H4 (cell line): ENCODE measurements at places on chromosomes 1 and 21. TPM values are rescaled to one million over a fixed set of nuclear protein-coding genes. Genes with fewer than 3 reads are reported as not detected.

DNA sequence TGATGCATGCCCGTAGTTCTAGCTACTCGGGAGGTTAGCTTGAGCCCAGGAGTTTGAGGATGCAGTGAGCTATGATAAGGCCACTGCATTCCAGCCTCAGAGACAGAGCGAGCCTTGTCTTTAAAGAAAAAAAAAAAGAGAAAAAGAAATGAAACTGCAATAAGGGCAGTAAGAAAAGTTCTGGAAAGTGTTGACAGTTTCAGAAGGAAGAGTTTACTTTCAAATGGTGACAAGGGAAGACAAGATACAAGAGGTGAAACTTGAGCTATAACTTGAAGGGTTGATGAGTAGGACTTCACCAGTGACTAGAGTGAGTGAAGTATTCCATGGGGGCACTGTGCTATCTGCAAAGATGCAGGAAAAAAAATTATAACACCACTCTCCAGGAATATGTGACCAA, 125.0 kb downstream of the AKT3 start:
- no peak for DNase-seq

DNA sequence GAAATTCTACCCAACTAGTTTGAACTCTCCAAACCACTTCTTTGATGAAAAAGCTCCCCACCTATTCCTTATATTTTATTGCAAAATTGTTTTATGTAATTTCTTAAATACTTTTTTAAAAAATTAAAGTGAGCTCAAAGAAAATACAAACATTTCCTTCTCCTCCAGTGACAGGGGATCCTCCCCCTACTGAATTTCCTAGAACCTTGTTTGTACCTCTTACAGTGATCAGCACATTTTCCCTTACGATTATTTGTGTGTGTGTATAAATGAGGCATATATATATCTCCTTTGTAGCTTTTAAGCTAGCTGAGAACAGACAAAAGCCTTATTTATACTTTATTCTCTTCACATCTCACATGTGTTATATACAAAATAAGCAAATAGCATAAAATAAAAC, 44.4 kb downstream of the VAV3 start:
- DNase-seq: no peak

GRCh38 chr1:2981981-2982614, 39.2 kb upstream of the ACTRT2 start:
- no peak for DNase-seq

DNA sequence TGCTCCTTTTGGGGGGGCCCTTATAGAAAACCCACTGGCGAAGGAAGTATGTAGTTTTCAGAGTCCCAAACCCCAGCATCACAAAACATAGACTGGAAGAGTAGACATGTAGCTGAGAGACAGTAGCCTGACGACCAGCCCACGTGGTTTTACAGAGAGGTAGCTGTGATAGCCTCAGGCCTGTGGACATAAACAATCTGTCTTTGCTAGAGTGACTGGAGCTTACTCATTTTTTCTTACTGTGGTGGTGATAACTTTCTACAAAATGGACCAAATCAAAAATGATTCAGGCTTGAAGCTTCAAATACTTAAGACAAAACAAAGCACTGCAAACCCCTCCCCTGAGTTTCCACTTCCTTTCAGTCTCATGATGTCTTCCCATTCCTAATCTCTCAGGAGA, 497.0 kb downstream of the RWDD3 start:
- DNase-seq: peak; percentile 2

DNA sequence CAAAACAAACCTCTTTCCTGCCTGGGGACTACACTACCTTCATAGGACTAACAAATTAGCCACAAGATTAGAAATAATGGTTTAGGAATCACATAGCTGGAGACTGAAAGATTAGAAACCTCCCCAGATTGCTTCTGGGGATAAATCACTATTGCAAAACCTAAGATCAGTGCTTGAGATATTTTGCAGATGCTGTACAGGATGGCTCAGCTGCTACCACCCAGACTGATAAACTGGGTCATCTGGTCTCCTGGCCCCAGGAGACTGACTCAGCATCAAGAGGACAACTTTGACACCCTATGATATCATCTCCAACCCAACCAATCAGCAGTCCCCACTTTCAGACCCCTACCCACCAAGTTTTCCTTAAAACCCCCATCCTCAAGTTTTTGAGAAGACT, 137.0 kb downstream of the LRRC53 start:
- no peak for DNase-seq

DNA sequence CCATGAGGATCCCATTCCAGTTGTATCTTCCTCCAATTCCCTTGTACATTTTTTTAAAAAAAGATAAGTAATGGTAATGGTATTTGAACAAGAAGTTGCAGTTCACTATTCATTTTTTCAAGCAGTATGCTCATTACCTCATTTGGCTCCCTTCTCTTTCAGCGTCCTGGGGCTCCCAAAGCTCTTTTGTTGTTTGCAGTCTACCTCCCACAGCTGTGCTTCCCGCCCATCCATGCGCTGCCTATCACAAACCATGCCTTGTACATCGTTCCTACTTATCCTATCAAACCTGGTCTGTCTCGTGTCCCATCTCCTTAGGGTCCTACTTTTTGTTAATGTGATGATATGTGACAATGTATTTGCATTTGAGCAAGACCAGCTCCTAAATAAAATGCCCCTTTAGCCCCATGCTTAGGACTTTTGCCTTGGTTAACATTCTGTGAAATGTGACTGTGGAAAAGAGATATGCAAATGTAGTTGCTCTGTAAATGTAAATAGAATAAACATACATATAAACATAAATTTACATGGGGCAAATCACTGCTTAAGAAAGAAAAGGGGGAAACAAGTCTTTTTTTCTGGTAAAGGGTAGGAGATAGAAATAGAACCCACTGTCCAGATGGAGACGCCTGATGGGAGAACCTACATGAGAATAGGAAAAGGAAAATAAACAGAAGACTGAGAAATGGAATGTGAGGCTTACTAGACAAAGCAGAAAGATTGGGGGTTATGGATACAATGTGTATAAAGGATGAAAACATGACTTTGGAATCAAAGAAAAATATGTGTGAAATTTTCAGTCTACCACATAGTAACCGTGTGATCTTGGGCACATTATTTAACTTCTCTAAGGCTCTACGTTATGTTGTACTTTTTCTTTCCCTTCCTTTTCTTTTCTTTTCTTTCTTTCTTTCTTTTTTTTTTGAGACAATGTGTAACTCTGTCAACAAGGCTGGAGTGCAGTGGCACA, 59.8 kb upstream of the PLXNA2 start:
- DNase-seq: no peak

- no peak for DNase-seq
These were observed 404.8 kb downstream of the PCP4 start for GRCh38 chr21:40272037-40272436.

GRCh38 chr1:51058858-51059257, 43.2 kb upstream of the C1orf185 start:
- DNase-seq: no peak

DNA sequence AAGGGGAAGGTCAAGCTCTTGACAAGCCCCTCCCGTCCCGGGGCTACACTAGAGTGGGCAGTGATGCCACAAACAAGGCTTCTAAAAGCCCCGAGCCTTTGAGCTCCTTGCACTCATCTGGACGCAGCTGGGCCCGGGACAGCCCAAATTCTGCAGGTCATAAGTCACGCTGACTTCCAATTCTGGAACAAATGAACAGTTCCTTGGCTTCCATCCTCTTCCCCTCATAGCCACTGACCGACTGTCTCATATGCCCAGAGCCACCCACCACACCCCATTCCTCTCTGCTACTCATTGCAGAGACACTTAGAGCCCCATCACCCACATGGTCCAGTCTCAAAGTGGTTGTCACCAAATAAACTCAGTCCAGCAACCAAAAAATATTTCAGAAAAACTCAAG, 32.8 kb upstream of the PRELP start:
- DNase-seq: no peak

DNA sequence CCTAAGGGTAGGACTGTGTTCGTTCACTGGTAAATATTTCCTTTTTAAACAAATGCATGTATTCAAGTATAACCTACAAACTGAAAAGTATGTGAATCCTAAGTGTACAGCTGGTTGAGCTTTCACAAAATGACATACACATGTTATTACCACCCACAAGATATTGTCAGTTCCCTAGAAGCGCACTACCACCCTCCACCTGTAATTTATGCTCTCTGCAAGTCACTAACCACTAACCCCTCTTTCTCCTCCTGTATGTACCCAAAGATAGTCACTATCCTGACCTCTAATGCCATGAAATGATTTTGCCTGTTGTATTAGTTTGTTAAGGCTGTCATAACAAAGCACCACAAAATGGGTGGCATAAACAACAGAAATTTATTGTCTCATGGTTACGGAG, 82.8 kb upstream of the CHODL start:
- no peak for DNase-seq

- no peak for DNase-seq
These were observed 157.0 kb downstream of the ADSS2 start for GRCh38 chr1:244294599-244295224.

RHBDL2 gene
- total RNA-seq: not detected in 2 replicates

OR6K3 gene
- total RNA-seq: not detected in 2 replicates

NOS1AP gene
- total RNA-seq: 0.17 TPM in 1 of 2 replicates, not detected in the other

RXRG gene
- total RNA-seq: not detected in 2 replicates

CD1E gene
- not detected in 2 replicates for total RNA-seq
